Stimulated activated CD8-positive, alpha-beta memory T cell treated with anti-CD3 and anti-CD28 coated beads, Interleukin-4, amount 100 ng/mL, for 1 hour (primary cell): ENCODE measurements at places on chromosomes 5 and 9.
A peak's percentile ranks its signal among the peaks of the same experiment; 100 is the strongest.

- no peak for DNase-seq
Measured at GRCh38 chr9:101574731-101575333, 19.9 kb downstream of the PPP3R2 start.

GRCh38 chr5:39654715-39655114, 229.9 kb upstream of the DAB2 start:
- DNase-seq: no peak

- DNase-seq: no peak
Measured at GRCh38 chr9:134835448-134835847, 45.2 kb upstream of the FCN2 start.

DNA sequence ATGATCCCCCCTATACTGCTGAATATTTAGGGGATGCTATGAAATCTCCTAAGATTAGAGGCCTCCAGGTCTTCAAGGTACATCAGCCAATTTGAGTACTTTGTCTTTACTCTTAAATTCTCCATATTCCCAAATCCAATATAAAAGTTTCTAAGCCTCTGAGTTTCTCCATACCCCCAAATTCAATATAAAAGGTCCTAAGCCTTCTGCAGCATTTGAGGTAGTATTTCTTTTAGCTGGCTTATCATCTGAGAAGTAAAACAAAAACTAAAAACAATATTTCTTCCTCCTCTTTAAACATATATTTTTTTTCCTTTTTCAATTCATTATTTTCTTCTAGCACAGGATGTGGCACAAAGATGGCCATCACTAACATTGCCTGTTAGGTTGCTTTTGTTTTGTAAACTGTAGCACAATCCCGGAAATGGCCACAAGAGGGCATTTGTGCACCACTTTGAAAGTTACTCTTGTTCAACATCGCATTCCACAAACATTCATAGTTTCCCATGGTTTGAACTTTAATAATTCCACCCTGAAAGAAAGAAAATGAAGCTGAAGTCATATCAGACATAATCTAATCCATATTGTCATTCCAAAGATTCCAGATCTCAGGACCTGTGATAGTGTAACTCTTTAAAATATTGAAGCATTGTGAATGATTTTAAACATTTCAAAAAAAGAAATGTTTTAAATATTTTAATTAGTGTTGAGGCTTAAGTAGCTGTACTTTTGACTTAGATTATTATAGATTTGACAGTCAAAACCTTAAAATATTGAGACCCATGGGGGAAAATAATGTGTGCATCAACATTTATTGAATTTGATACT, 21.0 kb upstream of the SCGB3A2 start:
- peak; percentile 16 for DNase-seq

DNA sequence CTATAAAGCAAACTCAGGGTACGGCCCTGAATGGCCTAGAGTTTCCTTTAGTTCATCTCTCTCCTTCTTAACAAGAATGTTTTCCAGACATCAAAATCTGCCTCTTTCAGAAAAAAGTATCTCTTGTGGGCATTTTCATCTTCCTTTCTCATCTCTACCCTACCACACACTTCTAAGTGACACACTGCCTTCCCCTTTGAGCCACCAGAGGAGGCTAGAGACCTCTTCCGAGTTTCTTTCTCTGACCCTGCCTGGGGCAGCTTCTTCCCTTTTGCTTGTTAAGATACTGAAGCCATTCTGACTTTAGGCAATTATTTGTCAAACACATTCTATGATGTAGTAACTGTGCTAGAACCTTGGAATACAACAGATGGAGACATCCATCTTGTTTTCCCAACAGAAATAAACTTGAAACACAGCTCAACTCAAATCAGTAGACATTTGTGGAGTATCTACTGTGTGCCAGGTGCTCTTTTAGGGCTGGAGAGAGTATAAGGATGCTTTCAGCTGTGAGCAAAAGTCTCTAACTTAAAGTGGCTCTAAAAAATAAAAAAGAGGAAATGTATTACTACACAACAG, 8.6 kb upstream of the SV2C start:
- DNase-seq: no peak

GRCh38 chr5:16702964-16703363, 86.2 kb upstream of the RETREG1 start:
- DNase-seq: no peak

- no peak for DNase-seq
Measured at GRCh38 chr5:133727636-133728035, 115.3 kb upstream of the FSTL4 start.

DNA sequence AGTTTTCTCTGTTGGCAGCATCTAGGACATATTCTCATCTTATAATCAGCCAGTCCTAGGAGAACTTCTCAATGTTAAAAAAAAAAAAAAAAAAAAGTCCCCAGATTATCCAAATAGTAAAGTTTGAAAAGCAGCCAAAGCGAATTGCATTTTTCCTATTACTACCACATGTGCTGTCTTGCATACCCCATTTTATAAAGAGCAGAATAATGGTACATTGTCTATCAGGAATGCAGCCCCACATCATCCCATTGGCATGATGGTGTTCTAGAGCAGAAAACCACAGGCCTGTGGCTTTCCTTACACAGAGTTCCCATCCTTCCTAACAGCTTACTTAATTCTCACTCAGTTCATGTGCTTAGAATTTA, 381.6 kb downstream of the TMEM38B start:
- no peak for DNase-seq

DNA sequence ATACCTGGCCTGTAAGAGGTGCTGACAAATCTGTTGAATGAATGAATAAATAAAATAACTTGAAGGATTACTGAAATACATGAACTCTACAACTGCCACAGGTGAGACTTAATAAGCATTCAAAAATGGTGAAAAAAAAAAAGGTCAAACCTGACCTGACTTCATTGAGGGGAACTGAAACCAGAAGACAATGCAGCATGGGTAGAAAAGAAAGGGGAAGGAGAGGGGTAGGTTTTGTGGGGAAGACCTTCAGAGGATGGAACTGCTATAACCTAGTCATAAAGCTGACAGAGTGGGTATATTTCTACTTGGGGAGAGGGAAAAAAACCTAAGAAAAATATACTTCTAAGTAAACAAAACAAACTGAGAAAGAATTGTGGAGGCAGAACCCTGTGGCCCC, 56.6 kb downstream of the RASEF start:
- DNase-seq: no peak

DNA sequence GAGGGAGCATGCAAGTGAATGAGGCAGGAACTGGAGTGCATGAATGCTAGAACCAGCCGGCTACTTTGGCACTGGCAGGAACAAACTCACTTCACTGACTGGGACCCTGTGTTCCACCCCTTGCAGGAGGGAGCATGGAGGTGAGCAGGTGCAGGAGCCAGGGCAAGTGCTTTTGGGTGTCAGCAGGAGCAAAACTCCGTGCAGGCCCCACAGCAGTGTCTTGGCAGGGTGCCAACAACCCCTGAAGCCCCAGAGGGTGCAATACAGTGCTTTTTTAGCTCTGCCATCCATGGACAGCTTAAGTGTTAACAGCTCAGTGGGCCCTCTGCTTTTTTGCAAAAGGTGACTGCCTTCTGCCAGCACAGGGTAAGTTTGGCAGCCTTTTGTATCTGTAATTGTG, 245.8 kb upstream of the PCSK5 start:
- DNase-seq: no peak

- DNase-seq: no peak
Measured at GRCh38 chr5:176716320-176716719, 69.0 kb downstream of the TSPAN17 start.

DNA sequence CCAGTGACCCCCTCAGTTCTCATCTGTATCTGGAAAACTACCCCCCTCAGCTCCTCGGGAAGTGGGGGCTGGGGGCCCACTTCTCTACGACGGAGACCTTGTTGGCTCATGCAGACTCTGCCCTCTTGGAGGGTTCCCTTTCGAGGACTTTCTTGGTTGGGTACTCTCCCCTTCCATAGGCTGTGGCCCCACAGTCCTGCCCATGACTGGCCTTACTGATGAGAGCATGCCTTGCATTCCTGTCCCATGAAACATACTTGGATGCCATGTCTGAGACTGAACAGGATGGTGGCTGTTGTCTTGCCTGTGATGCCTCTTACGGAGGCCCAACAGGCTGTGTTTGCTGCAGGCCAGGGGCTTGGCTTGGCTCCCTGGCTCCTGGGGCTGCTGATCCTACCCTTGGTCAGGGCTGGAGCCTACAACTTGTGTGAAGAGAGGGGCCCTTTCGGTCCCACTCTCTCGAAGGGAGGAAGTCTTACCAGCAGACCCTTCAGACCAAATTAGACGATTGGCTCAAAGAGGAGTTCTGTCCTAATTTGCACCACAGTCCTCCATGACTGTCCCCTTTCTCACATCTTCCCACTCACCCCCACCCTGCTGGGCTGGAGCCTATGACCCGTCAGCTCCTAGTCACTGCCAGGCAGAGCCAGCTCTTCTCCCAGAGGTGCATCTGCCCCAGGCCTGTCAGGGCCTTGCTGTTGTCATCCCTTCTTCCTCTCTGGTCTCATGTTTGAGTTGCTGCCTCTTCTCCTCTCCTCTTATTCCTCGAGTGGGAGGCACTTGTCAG, 109.9 kb downstream of the CACNA1B start:
- no peak for DNase-seq

GRCh38 chr9:31983895-31984294, 400.5 kb upstream of the ACO1 start:
- DNase-seq: no peak

GRCh38 chr9:93265301-93265971, 81.5 kb downstream of the WNK2 start:
- no peak for DNase-seq

DNA sequence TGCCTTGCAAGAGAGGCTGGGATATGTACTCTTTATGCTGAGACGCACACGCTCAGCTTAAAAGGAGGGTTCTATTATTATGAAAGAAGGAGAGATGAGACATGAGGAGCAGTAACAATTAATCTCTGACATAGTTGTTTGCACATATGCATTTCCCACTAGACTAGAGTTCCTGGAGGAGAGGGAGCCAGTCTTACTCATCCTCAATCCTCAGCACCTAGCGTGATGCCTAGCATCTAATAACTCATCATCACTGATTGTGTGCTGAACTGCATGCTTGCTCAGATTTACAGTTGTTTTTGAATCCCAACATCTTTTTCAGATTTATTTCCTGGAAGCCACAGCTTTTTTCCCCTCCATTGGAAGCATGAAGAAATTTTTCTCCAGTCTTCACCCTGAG, 35.5 kb downstream of the GCNT4 start:
- no peak for DNase-seq

- no peak for DNase-seq
Measured at GRCh38 chr5:96342581-96342980, 90.5 kb downstream of the PCSK1 start.

GRCh38 chr5:54904425-54904824, 81.0 kb downstream of the ESM1 start:
- DNase-seq: no peak

GRCh38 chr9:14661421-14662059, 31.7 kb downstream of the ZDHHC21 start:
- no peak for DNase-seq

GRCh38 chr5:11560915-11561697, 343.1 kb downstream of the CTNND2 start:
- no peak for DNase-seq

- no peak for DNase-seq
Measured at GRCh38 chr5:54676481-54677340, 159.2 kb downstream of the SNX18 start.

DNA sequence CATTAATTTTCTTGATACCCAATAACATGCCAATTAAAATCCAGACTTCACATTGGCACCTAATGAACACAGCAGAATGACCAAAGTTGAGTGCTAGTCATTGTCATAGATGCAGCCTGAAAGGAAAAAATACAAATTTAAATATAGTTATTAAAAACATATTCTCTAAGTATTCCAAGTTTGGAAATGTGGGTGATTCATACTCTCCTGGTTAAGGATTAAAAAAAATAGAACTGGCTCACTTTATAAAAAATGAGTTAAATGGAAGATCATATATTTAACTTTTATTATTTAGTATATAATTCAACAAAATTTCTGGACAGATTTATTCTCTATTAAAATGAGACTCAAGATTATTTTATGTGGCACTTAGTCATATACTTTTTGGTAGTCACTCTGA, 33.2 kb upstream of the RICTOR start:
- DNase-seq: no peak

DNA sequence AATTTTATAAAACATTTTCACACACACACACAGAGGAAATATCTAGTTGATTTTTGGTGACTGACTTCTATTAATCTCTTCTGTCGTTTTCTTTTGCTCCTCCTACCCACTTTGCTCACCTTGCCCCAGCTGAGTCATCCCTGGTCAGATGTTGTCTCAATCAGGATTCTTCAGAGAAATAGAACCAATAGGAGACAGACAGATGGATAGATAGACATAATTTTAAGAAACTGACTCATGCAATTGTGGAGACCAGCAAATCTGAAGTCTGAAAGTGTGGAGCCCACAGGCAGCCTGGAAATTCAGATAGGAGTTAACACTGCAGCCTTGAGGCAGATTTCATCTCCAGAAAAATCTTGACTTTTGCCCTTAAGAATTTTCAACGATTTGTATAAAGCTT, 37.0 kb upstream of the PIK3R1 start:
- no peak for DNase-seq

- no peak for DNase-seq
Measured at GRCh38 chr5:116621599-116621998, 47.0 kb upstream of the SEMA6A start.

DNA sequence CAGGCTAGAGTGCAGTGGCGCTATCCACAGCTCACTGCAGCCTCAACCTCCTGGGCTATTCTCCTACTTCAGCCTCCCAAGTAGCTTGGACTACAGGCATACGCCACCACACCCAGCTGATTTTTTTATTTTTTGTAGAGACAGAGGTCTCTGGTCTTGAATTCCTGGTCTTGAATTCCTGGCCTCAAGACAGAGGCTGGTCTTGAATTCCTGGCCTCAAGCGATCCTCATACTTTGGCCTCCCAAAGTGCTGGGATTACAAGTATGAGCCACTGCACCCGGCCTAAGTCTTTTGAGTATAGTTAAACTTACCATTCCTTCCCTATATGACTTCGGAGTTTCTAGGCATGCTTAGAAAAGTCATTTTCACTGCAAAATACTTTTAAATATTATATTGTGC, 29.4 kb downstream of the ECPAS start:
- DNase-seq: no peak

- no peak for DNase-seq
Measured at GRCh38 chr5:176781054-176781375, 29.3 kb upstream of the UNC5A start.

GRCh38 chr9:104748359-104749031, 1.0 kb downstream of the NIPSNAP3A start:
- no peak for DNase-seq

DNA sequence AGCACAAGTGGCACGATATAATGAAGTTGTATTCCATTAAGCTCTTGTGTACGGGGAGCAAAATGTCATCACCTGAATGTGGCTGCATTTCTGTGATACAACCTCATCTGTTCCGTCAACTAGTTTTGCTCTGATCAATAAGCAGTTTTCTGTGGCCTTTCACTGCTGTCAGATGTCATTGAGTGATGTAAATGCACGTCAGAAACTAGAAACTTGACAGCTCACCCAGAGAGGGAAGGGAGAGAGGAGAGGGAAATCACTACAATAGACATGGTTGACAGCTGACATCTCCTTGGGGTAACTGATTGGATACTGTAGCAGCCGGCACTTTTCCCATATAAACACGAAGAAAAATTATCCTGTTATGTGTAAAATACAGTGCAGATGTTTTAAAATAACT, 62.7 kb downstream of the SNX24 start:
- DNase-seq: no peak

- no peak for DNase-seq
Measured at GRCh38 chr5:171961117-171961516, 45.3 kb downstream of the FBXW11 start.

- DNase-seq: no peak
Measured at GRCh38 chr5:115702025-115702424, 76.2 kb upstream of the TMED7 start.

GRCh38 chr5:59125011-59125961, 542.4 kb downstream of the RAB3C start:
- DNase-seq: no peak
